Hepatic stellate cell (primary cell): ENCODE measurements at places on chromosomes 2 and 18.
A peak's percentile ranks its signal among the peaks of the same experiment; 100 is the strongest.

DNA sequence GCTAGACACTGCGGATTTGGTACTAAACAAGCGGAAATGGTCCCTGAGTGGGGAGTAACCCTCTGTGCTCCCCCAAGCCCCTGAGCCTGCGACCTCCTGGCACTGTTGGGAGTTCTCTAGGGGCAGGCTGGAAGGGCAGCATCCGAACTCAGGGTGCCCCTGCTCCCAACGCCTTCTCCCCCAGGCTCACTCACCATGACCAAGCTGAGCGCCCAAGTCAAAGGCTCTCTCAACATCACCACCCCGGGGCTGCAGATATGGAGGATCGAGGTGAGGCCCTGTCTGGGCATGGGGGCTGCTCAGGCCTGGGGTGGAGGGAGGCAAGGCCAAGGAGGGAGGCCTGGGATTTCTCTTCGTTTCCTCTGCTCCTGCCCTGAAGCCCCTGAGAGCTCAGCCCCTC is 4.7 kb downstream of the VIL1 start:
- DNase-seq = no peak

DNA sequence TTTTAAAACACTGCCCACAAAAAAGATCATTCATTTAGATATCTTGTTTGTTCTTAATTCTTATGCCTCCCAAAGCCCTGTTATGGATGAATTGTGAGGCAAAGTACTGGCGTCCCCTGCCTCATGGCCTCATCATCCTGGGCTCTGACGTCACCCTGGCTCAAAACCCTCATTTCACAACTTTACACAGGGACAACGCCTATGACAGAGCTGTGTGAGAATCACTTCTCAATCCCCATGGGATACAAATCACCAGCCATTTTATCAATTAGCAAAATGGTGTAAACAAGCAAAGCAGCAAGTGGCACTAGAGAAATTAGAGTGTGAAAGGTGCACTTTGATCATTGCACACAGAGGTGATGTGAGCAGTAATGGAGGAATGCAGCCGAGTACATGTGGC is 16.6 kb downstream of the FHOD3 start:
- no peak for DNase-seq

GRCh38 chr2:72985891-72986683 is 68.8 kb downstream of the EMX1 start:
- DNase-seq = no peak

GRCh38 chr2:136058262-136058661 is 59.7 kb downstream of the CXCR4 start:
- no peak for DNase-seq

GRCh38 chr2:109636317-109636716 is 22.2 kb downstream of the SOWAHC start:
- no peak for DNase-seq

DNA sequence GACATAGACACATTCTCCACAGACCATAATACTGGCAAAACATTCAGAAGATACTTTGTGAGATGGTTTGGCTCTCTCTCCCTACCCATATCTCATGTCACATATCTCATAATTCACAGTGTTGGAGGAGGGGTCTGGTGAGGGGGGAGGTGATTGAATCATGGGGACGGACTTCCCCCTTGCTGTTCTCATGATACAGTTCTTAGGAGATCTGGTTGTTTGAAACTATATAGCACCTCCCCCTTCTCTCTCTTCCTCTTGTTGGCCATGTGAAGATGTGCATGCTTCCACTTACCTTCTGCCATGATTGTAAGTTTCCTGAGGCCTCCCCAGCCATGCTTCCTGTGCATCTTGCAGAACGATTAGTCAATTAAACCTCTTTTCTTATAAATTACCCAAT is 61.1 kb downstream of the HK2 start:
- DNase-seq = no peak

GRCh38 chr2:55196526-55196925 is 35.6 kb downstream of the CLHC1 start:
- no peak for DNase-seq

- no peak for DNase-seq
These were observed 14.7 kb downstream of the HDAC4 start for GRCh38 chr2:239386001-239386670.

DNA sequence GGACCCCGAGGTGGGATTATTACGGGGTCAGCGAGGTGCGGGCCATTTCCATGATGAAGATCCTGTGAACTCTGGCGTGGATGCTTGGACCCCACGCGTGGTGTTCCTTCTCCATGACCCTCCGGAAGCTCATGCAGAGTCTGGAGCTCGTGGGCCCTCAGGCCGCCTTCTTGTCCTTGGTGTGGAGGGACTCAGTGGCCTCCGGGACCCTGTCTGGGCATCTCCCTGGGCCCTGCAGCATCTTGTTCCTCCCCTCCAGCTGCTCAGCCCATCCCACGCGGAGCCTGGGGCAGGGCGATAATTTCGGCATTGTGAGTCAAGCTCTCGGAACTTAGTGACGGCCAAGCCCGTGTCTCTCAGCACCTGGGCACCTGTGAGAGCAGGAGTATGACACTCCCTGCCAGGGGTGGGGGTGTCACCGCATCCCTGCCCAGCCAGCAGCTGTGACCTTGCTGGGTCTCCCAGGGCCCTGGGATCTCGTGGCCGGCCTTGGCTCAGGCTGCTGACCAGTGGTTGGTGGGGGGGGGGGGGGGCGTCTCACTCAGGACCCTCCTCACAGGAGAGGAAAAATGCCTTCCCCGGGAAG is 24.6 kb downstream of the RTP5 start:
- no peak for DNase-seq

- no peak for DNase-seq
These were observed 29.0 kb downstream of the TRABD2A start for GRCh38 chr2:84851876-84852275.

DNA sequence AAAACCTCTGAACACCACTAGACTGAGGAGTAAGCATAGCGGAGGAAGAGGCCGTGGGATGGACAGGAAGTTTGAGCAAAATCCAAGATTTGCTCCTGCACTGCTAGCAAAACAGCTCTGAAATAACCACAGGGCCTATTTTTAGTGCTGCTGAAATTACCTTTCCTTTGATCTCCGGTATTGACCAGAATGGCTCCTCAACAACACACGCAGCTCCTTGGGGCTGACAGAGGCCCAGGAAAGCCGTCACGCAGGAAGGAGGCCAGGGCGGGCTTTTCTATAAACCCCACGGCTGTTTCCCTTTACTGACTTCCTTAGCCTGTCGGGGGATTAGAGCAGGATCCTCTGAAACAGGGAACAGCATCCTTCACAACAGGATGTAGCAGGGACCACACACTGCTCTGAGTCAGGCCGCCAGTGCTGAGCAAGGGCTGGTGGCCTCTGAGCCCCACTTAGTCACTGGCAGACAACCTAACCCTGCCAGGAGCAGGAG is 80.8 kb upstream of the LCLAT1 start:
- DNase-seq = peak; percentile 70

- DNase-seq = peak; percentile 1
These were observed 144.6 kb upstream of the SETBP1 start for GRCh38 chr18:44536046-44536445.

- no peak for DNase-seq
These were observed 112.3 kb downstream of the COLEC12 start for GRCh38 chr18:388200-388599.

- DNase-seq = no peak
These were observed 24.8 kb downstream of the TTC27 start for GRCh38 chr2:32652555-32653209.

DNA sequence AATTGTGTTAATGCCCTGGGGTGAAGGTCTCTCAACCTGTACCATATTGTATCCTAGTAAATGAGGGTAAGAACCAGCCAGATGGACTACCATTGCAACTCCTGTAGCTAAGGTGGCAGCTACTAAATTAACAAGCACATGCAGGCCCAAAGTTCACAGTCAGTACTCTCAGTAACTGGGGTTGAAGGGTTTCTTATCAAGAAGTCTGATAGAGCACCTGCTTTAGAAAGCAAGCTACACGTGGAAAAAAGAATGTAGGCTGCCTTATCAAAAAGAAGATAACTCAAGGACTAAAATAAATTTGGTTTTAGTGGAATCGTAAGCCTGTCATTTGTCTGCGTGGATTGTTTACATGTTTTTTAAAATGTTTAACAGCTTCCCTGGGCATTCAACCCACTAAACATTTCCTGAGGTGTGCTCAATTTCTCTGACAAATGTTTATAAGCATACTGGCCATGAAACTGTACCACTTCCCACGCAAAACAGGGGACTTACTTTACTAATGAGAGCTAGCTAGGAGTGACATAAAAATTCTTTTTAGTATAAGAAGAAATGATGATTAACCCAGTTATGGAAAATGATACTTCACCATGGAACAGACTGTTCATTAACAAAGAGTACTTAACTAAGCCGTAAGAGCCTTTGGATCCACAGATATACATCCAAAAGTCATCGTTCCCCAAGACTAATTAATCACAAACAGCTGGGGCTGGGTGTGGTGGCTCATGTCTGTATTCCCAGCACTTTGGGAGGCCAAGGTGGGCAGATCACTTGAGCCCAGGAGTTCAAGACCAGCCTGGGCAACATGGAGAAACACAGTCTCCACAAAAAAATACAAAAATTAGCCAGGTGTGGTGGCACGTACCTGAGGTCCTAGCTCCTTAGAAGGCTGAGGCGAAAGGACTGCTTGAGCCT is 36.5 kb downstream of the LPIN2 start:
- DNase-seq = no peak

- DNase-seq = no peak
These were observed 75.1 kb downstream of the ACOXL start for GRCh38 chr2:110807522-110807921.

DNA sequence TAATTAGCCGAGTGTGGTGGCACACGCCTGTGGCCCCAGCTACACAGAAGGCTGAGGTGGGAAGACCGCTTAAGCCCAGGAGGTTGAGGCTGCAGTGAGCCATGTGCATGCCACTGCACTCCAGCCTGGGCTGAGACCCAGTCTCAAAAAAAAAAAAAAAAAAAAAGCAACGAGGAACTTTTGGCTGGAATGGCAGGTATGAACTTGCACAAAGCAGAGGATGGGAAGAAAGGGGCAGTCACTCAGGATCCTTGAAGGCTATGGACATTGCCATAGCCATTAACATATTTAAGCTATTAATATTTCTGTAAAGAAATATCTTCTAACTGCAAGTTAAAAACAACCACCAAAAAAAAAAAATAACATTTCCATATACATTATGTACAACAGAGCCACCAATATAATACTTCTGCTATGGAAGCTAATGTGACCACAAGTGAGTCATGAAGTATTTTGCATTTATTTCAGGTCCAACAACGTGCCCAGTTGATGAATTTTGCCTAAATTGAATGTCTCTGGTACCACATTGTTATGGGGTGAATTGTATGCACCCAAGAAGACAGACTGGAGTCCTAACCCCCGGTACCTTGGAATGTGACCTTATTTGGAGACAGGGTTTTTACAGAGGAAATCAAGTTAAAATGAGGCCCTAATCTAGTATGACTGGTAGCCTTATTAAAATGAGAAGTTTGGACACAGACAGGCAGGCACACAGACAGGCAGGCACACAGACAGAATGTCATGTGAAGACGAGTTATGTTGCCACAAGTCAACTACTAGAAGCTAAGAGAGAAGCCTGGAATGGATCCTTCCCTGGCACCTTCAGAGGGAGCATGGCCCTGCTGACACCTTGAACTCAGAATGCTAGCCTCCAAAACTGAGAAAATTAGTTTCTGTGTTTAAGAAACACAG is 102.8 kb downstream of the RBMS1 start:
- no peak for DNase-seq

GRCh38 chr2:152335726-152336118 is 748 bp downstream of the FMNL2 start:
- DNase-seq = no peak

DNA sequence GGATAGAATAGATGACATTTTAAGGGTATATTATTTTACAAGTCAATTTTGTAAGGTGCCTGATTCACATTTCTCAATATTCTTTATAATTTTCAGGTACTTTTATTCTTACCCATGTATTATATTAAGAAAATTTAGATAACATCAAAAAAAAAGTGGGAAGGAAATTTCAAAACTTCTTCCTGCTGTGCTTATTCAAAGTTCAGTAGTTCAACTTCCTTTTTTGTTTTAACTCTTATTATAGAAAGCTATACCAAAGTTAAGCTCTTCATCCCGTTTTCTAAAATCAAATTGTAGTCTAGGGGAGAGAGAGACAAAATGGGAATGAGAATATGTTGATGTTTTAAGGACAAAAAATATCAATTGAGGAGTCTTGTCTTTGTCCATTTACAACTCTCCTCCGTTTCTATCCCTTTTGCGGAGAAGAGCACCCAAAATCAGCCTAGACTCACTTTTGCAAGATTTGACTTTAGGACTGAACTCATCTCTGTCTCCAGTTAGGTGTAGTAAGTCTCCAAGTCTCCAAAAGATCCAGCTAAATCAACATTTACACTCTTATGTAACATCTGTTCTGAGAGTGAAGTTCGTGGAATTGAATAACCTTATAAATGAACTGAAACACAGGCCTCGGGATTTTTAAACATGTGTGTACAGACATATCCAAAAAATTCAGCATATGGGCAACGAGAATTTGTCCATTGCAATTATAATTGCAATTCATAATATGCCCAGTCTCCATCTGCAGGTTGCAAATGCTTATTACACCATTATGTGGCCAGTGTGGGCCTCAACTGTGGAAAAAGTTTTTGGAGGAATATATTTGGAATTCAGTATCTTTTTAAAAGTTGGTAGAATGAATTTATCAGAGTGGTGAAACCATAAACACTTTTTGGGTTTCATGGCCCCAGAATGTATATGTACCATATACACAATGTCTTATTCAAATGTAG is 23.9 kb downstream of the FAM124B start:
- DNase-seq = no peak

- DNase-seq = no peak
These were observed 114.8 kb upstream of the LRATD1 start for GRCh38 chr2:14517731-14518130.

GRCh38 chr2:45607701-45608100 is 3.4 kb downstream of the SRBD1 start:
- peak; percentile 18 for DNase-seq

GRCh38 chr2:128549094-128549493 is 230.4 kb upstream of the HS6ST1 start:
- DNase-seq = no peak

DNA sequence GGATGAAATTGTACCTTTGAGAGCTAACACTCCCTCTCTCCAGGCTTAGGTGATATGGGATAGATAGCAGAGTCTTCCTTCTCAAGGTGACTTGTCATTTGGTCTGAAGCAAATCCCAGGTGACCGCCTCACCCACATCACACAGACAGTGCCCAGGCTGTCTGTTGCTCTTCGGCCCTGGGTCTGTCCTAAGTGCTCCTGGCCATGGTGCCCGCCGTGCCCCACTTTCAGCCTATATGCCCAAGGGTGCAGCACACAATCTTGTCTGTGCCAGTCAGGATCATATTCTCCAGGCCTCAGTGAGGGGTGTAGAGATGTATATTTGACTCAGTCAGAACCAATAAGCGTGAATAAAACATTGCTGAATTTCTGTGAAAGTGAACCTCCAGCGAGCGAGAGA is 326.8 kb downstream of the DYSF start:
- DNase-seq = no peak

DNA sequence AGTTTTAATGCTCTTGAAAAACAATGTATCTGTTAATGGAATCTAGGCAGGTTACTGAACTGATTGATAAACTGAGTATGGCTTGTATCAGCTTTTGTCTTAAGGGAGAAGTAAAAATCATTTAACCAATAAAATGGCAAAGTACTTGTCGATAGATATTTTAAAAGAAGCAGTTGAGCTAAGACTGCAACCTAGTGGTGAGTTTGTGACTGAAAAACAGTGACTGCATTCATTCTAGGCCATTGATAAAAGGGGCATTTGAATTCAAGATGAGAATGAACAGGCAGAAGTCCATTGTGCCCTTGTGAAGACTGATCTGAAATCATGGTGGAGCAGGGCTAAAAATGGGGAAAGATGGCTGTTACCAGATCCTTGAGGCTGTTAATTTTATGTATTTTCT is 59.4 kb upstream of the MSTN start:
- DNase-seq = no peak

GRCh38 chr18:7598167-7599047 is 31.3 kb downstream of the PTPRM start:
- DNase-seq = no peak
